Aorta (tissue), 5 donors: ENCODE measurements at places on chromosomes 16 and 17. TPM values are rescaled to one million over a fixed set of nuclear protein-coding genes. Genes with fewer than 3 reads are reported as not detected.

DNA sequence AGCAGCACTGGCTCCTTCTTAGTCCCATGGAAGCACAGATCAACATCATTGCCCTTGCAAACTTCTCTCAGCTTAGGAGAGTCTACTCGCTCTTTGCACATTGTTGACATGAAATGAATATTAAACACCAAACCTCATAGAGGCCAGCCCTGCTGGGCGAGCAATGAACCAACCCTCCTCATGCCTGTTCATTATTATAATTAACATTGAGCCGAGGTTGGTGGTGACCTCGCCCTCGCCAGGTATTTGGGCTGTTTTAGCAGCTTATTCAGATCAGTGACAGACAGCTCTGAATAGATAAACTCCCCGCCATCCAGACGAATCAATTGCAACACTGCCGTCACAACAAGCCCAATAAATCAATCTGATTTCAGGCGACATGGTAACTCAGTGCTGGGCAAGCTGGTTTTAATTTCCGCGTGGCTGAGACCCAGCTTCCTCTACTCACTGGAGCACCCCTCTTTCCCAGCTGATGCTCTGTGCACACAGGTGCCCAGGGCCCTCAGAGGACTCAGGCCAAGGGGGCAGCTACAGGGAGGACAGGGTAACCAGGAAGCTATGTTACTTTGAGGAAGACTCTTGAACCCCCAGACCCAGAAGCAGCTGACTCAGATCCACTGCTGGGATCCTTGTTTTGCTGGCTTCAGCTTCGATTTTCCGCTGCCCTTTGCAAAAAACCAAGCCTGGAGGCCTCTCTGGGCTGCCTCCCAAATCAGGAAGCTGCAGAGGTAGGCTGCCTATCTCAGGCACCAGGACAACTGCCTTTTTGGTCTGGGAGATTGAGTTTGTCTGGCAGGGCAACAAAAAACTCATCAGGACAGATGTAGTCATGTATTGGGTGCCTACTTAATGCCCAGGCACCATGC, 10.7 kb upstream of the SEZ6 start:
- no peaks in the 10 kb centered on the region for H3K4me1 ChIP-seq
- H3K36me3 ChIP-seq, result no peaks in the 10 kb centered on the region
- H3K27ac ChIP-seq, result no peak overlapping the region
- no peak for DNase-seq
- H3K4me3 ChIP-seq, result no peak overlapping the region
- no peaks in the 10 kb centered on the region for H3K27me3 ChIP-seq

The MT1H gene
- total RNA-seq, result not detected

- no peak overlapping the region for H3K4me3 ChIP-seq
- H3K27me3 ChIP-seq, result no peaks in the 10 kb centered on the region
- H3K27ac ChIP-seq, result no peak overlapping the region
- H3K36me3 ChIP-seq, result no peaks in the 10 kb centered on the region
- H3K4me1 ChIP-seq, result no peaks in the 10 kb centered on the region
- no peak for DNase-seq
These were observed 112.2 kb downstream of the CYB561 start for GRCh38 chr17:63333869-63334268.

DNA sequence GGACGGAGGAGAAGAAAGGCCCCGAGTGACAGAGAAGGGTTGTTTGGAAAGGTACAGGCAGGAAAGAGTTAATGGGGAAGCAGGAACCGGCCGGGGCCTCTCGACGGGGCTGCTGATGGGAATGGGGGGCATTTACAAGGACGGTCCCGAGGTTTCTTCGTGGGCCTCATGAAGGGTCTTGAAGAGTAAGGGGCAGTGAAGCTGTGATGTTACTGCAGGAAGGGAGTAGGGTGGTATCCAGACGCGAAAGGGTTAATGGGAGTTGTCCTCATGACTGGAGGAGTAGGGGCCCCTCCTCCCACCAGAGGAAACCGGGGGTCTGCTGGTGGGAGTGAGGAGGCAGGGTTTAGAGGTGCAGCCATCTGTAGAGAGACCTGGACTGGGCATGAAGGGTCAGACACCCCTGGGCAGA, 481 bp downstream of the PDK2 start:
- H3K27me3 ChIP-seq, result no peaks in the 10 kb centered on the region
- H3K36me3 ChIP-seq, result no peaks in the 10 kb centered on the region
- peak overlapping the region; percentile 74 for H3K4me3 ChIP-seq
- no peak overlapping the region for H3K27ac ChIP-seq
- H3K4me1 ChIP-seq, result no peaks in the 10 kb centered on the region
- peak; percentile 47 for DNase-seq

DNA sequence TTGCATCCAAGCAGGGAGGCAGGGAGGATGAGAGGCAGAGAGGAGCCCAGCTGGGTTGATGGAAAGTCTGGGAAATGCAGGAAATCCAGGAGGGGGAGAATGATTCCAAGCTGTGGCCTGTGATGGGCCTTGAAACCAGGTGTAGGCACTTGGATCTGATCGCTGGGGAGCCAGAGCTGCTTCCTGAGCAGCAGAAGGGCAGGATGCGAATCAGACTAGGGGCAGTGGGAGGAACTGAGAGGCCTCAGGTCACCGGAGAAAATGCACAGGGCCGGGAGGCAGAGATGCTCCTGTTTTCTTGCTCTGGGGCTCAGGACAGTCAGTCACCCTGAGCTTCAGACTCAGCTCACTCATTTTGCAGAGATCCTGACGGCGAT, 29.6 kb upstream of the MEOX1 start:
- no peaks in the 10 kb centered on the region for H3K4me1 ChIP-seq
- no peak overlapping the region for H3K27ac ChIP-seq
- no peak for DNase-seq
- no peaks in the 10 kb centered on the region for H3K36me3 ChIP-seq
- no peaks in the 10 kb centered on the region for H3K27me3 ChIP-seq
- H3K4me3 ChIP-seq, result no peak overlapping the region
